ENCODE measurements at places on chromosomes 1 and 21.

DNA sequence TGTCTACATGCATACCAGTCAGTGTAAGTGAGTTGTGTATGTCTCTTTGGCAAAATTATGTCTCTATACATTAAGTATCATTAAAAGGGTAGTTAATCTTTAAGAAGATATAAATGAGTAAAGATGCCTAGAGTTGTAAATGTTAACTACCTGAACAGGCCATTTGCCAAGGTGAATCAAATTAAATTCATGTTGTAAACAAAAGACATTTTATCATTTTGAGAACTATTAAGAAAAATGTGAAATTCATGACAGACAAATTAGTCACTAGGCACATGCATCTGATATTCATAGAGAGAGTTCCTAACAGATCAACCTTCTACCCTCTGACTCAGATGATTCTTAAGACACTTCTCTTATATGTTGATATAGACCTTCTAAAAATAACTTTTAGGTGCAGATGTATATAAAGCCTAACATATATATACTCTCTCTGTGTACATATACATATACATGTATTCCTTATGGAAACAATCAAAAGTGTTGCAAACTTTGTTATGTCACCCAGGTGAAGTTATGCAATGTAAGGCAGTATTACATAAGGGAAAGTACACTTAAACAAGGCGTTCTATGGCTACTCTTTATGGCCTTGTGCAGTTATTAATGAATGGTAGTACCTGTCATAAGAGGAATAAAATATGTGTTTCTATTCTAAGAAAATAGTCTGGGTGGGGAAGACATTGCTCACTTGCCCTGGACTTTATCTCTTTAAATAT is at the start of gene TMPRSS15:
Gene TMPRSS15, minus strand, starts transcription at position 51 of the 716 bp plus-strand sequence. CDS start 163 bp downstream, outside the sequence.
- no peak for DNase-seq

DNA sequence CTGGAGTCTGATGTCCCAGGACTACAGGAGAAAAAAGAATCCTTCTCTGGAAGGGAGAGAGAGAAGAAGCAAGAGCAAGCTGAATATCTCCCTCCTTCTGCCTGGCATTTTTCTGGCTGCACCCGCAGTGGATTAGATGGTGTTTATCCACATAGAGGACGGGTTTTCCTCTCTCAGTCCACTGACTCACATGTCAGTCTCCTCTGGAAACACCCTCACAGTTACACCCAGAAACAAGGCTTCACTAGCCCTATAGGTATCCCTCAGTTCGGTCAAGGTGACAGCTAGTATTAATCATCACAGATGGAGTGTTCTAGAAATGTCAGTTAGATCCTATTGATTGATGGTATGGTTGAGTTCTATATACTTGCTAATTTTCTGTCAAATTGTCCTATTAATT is 87.9 kb downstream of the RHOU start:
- no peak for DNase-seq

DNA sequence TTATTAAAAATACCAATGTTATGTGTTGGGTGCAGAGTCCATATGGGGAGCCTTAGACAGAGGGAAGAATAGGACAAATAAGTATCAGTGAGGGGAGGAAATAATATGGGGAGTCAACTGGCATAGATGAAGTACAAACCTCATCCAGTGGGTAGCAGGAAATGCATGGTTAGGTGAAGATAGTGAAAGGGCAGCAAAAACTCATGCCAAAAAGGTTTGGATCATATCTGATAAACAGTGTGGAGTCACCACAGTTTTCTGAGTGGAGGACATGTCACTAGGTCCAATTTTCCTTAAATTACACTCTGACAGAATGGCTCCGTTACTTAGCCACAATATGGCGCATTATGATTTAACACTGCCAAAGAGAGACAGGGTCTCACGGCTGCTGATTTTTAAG is 10.3 kb downstream of the DUSP23 start:
- DNase-seq = no peak

- DNase-seq = no peak
These were observed 317.0 kb downstream of the BARHL2 start for GRCh38 chr1:90400131-90400530.

DNA sequence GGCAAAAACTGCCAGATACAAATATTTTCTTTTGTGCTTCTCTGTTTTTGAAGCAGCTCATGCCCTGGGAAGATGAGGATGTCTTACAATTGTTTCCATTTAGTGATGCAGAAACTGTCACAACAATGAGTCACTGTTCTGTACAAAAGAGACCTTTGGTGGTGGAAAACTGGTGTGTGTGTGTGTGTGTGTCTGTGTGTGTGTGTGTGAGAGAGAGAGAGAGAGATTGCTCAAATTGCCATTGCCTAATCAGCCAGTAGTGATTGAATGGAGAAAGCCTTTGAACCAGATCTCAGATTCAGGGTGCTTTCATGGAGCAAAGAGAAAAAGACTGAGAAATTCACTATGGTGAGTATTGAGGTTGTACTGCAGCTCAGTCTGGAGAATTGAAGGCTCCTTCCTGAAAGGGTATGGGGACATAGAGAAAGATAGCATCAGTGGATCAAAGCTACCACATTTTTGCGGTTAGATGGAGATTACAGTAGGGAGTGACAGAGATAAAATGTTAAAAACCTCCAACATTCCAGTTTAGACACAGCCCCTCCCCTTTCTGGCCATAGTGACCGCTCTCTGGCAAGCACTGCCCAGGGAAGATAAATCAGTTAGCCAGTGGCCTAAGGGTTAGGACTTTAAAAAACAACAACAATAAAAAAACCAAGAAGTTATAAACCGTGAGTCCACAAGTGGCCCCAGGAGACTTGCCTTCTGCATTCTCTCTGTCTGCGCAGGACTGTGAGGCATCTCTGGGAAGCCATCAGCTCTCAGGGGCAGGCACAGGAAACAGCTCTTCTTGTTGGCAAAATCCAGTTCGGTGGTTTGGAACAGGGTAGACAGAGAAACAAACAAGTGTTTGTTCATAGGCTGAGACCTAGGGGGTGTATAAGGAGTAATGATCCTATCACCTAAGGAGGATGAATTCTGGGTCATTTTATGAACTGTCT is 406.5 kb downstream of the DUSP10 start:
- DNase-seq = no peak

GRCh38 chr1:164644774-164645644 is 86.0 kb downstream of the PBX1 start:
- no peak for DNase-seq

DNA sequence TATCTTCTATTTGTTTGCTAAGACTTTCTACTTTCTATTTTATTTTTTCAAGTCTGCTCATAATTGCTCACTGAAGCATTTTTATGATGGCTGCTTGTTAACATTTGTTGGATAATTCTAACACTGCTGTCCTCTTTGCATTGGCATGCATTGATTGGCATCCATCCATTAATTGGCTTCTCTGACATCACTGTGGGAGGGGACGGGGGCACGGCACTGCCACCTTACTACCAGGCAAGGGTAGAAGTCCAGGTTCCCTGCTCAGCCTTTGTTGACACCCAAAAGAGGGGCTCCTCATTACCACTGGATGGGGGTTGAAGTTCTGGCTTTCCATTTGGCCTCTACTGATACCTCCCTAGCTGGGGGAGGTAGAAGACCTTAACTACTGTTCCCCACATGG is 11.5 kb upstream of the ABCG1 start:
- DNase-seq = no peak

- peak; percentile 21 for DNase-seq
These were observed 251.6 kb downstream of the AKT3 start for GRCh38 chr1:243598433-243598832.

DNA sequence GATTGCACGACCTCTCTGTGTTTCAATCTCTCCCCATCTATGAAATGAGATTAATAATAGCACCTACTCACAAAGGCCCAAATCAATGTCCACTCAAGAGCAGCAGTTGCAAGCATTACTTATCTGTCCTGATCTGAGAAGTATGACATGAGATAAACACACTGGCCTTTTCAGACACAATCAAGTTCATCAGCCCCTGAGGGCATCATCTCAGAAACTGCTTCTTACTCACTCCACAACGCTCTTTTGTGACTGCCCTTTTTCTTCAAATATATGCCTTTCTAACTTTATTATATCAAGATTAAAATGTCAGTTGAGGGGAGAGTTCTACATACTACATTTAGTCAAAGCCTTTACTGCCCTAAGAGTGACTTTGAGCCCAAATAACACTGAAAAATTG is 371.9 kb upstream of the SPAG17 start:
- no peak for DNase-seq

DNA sequence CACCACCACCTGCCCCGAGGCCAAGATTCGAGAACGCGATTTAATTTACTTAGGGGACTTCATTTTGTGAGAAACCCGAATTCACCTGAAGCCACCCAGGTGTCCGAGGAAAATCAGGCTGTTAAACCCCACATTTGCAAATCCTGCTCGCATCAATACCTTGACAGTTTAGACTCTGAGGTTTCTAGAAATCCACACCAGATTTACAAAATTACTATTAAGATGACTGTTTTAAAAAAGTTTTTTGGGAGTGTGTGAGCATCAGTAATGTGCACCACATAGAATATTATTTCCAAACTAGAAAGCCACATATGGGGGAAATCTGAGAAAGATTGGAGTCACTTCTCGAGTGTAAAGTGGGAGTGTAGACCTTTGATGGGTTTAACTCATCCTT is 685 bp downstream of the RIMKLA start:
- no peak for DNase-seq
